ENCODE measurements at places on chromosomes 7 and 10.

GRCh38 chr7:88759230-88760135 is at the start of gene ZNF804B:
TSS of gene ZNF804B (plus strand) at chr7:88759700. CDS start at chr7:88759977, 277 bp downstream.
- DNase-seq = peak; percentile 43

- DNase-seq = no peak
These were observed 110.0 kb downstream of the SORBS1 start for GRCh38 chr10:95451150-95451549.

DNA sequence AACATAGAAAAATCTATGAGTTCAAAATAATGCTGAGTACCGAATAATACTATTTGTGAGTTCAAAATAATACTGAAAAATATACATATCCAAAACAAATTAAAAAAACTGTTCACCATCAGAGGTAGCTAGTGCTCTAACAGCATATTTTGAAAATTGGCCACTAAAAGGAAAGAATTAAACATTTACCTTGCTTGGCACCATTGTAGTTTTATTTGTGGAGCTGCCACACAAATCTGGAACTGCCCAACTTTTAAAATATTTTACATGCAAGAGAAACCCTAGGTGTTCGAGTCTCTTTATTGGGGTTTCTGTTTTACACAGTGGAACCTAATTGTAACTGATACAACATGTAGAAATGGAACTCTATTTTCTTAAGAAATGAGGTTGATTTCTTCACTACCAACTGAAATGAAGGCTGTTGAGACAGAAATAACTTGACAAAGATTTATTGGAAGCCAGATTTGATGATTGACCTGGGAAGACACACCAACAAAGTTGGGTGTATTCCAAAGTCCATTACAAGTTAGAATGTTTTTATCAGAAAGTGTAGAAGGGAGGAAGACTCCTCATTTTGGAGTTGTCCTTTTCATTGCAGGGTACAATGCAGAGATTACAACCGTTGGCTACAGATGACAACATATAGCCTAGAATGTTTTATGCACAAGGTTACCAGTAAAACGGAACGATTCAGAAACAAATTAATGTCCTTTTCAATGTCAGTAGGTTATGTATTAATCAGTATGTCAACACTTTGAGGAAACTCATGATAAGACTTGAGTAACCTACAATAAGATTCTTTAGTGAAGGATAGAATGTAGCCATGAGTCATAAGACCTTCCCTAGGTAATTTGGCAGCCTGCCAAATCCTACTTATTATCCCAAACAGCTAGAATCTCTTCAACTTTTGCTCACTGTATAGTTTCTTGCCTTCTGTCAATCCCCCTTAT is 73.8 kb upstream of the PAPSS2 start:
- DNase-seq = peak; percentile 25

DNA sequence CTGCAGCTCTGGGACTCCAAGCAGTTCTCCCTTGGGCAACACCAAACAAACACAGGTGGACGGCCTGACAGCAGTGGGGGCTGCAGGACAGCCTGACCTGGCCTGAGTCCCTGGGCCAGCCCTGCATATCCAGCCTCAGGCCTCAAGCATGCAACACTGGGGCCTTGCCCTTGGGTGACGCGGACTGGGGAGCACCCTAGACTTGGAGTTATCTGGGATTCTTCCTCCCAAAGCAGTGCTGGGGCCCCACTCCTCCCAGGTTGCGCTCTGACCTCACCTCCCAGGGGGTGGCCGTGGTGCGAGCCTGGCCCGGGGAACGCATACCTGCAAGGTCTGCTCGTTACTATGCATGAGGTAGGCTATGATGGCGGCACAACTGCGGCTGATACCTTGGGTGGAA is 6.2 kb upstream of the TMEM120A start:
- DNase-seq = no peak

DNA sequence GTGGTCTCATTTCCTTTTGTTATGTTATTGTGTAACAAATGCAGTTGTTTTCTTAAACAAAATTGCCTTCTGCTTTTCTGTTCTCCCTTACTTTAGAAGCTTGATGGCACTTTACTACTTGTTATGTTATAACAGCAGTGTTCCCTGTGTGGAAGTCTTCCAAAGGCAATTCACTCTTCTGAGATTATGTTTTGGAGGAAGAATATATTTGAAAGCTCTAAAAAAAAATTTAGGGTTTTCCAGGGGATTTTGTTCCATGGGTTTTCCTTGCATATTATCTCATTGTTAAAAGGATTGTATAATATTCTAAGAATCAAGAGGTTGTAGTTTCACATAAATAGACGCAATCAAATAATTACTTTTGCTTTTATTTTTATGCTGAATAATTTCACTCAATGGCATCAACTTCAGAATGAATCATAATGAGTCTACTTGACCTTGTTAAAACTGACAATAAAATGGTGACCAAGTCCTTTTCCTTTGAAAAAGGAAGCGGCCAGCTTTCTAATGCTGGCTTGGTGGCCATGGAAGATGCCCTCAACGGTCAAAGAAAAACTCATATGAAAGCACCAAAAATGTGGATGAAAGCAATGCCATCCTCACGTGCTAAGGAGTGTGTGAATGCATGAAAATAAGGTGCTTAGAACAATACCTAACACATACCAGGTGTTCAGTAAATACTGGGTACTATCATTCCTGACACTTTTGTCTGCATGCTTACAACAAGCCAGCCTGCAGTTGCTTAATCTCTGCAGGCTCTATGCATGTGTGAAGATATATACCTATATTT is 92.4 kb upstream of the KLF6 start:
- no peak for DNase-seq

- peak; percentile 48 for DNase-seq
These were observed 455.0 kb downstream of the CCSER2 start for GRCh38 chr10:84783386-84783785.

GRCh38 chr10:21519941-21520436 is 5.5 kb downstream of the SKIDA1 start:
- no peak for DNase-seq

- DNase-seq = peak; percentile 76
These were observed 609 bp downstream of the KLRG2 start for GRCh38 chr7:139482662-139483466.

DNA sequence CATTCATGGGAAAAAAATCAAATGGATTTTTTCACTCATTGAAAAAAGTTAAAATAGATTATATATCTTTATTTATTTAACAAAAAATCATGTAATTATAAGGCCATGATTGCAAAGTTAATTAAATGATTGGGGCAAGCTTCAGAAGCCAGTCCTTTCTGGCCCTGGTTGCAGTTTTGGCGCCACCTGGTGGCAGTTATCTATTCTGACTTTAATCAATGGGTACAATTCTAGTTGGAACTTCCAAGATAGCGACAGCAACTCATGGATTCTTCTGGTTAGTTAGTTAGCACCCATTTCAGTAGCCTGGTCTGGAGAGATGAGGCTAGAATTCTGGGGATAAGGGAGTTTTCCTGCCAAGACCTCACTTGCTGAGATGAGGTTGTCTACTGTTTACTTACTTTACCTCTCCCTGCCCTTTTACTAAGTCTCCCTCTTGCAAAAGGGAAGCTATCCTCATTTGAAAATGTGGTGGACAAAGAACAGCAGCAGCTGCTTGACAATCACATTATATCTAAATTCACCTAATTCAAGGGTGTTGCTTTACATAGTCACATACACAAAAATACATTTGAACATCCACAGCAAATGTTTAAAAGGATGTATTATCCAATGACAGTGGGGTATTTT is 42.3 kb downstream of the NOC3L start:
- DNase-seq = peak; percentile 69

GRCh38 chr7:157479326-157479725 is 142.5 kb downstream of the DNAJB6 start:
- DNase-seq = no peak

- no peak for DNase-seq
These were observed 58.7 kb upstream of the GDF10 start for GRCh38 chr10:47241256-47241655.

GRCh38 chr10:71351628-71352319 is 32.7 kb downstream of the SLC29A3 start:
- DNase-seq = no peak

DNA sequence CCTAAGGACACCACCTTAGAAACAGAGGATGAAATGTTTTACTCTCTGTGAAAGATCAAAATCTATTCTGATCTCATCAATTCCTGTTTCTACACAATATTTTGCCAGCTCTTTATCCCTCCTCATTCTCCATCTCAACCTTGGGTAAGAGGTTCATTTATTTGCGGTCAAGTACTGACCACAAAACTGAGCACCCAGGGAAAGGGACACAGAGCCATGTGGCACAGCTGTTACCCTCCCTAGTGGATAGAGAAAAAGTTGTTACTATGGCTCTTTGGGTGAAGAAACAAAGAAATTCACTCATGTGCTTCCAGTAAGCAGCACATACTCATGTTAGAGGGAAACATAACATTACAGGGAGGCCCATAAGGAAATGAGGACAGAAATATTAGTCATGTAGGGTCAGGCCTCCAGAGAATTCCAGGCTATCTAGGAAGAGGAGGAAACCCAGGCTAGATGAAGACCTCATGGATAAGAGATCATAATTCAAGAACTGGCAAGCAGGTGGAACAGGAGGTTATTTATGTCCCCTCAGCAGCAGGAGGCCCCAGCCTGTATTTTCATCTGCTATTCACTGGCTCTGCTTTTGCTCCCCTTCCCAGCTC is 114.5 kb downstream of the ATE1 start:
- no peak for DNase-seq

DNA sequence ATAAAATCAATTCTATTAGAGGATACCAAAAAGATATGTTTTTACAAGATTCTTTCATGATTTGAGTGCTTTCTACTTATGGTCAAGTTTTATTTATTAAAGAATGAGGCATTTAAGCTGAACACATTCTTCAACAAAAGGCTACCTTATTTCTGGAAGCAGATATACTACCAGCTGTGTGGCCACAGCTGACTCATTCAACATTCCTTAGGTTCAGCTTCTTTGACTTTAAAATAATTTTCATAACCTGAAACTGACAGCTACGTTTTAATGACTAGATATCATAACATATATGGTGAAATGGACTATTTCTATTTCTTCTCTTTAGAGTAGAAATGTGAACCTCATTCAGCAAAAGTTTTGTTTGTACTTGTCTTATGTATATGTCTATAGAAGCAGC is 414.2 kb upstream of the SEMA3C start:
- no peak for DNase-seq

- no peak for DNase-seq
These were observed 17.0 kb upstream of the ZMIZ1 start for GRCh38 chr10:79051766-79052165.

- DNase-seq = no peak
These were observed 525.0 kb upstream of the NRP1 start for GRCh38 chr10:33859319-33860022.

DNA sequence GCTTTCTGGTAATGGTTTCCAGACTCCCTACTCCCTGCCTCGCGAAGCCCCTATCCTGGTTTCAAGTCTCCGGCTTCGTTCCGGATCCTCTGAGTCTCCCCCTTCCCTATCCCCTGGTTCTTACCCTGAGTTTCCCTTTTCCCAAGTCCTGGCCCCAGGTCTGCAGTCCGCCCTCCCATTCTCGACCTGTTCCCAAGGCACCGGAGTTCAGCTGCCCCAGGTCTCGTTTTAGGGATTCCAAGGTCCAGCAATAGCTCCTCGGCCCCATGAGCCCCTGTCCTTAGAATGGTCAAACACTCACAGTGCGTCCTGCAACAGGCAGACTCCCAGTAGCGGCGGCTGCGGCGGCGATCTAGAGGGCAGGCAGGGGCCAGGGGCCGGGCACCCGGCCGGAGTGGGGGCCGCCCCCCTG is 274 bp downstream of the PITX3 start:
- no peak for DNase-seq

- no peak for DNase-seq
These were observed 5.3 kb upstream of the ZNRF2 start for GRCh38 chr7:30278849-30279652.

DNA sequence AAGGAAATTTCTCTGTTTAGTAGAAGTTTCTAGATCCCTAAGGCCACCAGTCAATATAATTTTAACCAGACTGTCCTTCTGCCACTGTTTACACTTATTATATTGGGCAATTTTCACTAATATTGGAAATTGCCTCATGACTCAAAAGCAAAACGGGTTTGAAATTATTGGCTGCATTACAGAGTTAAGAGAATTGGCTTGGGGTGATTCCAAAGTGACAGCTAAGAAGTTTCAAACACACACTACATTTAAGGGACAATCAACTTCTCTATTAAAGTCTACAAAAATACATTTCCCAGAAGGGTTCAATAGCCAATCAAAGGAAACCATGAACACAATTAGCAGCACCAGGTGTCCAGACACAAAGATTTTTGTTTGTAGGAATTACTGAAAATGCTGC is 111.9 kb downstream of the NEBL start:
- DNase-seq = no peak

- DNase-seq = no peak
These were observed 57.3 kb downstream of the TCF7L2 start for GRCh38 chr10:113007343-113007771.

- DNase-seq = peak; percentile 38
These were observed 98.3 kb downstream of the TMEM130 start for GRCh38 chr7:98771519-98771918.

GRCh38 chr10:102436312-102436711 is 3.9 kb upstream of the CUEDC2 start:
- no peak for DNase-seq

- DNase-seq = peak; percentile 42
These were observed 91.5 kb downstream of the GSDME start for GRCh38 chr7:24665564-24666294.

- no peak for DNase-seq
These were observed 7.9 kb downstream of the NXPH1 start for GRCh38 chr7:8441106-8441965.

- no peak for DNase-seq
These were observed 658.3 kb downstream of the SUGCT start for GRCh38 chr7:40793132-40793531.

- DNase-seq = no peak
These were observed 8.5 kb upstream of the FLNC start for GRCh38 chr7:128821724-128822123.

- DNase-seq = no peak
These were observed 25.6 kb upstream of the MTPN start for GRCh38 chr7:136002802-136003201.

GRCh38 chr7:30787486-30787885 is 16.3 kb downstream of the MINDY4 start:
- DNase-seq = no peak

- DNase-seq = no peak
These were observed 49.8 kb upstream of the FGFR2 start for GRCh38 chr10:121648059-121648458.

GRCh38 chr10:106189292-106189691 is 975.2 kb downstream of the SORCS1 start:
- peak; percentile 40 for DNase-seq

DNA sequence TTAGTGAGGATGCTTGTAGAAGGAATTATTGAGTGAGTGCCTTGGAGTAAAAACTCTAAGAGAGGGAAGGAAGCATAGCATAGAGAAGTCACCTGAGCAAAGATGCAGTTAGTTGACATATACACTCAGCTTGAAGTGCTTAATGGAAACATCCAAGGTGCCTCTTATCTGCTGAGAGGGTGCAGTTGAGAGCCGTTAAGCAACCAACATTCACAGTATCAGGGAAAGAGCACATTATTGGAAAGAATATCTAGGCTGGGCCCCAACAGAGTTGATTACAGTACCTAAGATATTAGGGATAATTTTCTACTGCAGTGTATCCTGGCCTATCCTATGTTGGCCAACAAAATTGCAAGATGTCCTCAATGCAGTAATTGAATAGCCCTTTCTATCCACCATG is 302.0 kb downstream of the ETV1 start:
- DNase-seq = no peak
